IPS DF 6.9 (cell line): ENCODE measurements at places on chromosomes 3 and 15.

DNA sequence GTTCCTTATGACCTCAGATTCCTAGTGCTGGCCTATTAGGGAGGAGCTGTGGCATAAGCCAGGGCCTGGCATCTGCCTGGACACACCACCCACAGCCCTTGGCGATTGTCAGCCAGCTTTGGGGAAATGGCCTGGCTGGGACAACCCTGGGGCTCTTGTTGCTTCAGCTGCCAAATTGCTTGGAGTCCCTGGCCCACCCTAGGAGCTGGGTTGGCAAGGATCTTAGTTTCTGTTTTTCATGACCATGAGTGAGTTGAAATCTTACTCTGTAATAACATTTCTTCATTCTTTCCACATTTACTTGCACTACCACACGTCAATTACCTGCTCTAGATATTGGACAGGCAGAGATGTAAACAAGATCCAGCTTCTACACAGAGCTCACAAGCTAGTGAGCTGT lies 1.9 kb upstream of the MYZAP start:
- DNase-seq, result no peak

DNA sequence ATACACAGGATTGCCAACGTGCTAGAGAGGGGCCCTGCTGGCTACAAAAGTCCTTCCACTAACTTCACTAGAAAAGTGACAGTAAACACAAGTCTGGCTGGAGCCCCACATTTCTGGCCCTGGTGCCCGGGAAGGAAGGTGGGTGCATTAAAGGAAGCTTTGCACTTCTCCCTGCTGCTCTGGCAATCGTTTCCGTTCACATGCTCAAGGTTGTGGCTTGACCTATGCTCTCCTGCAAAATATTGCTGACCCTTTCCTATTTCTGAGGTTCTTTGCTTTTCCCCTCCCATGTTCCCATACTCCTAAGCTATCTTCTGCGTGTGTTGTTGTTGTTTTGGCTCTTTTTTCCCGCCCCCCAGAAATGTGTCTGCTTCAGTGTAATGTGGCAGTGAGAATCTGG lies 9.1 kb upstream of the CCR3 start:
- DNase-seq, result no peak

GRCh38 chr3:101819649-101820206 lies 29.6 kb upstream of the NFKBIZ start:
- DNase-seq, result no peak

GRCh38 chr15:94367726-94368535 lies 136.6 kb downstream of the MCTP2 start:
- DNase-seq, result no peak

DNA sequence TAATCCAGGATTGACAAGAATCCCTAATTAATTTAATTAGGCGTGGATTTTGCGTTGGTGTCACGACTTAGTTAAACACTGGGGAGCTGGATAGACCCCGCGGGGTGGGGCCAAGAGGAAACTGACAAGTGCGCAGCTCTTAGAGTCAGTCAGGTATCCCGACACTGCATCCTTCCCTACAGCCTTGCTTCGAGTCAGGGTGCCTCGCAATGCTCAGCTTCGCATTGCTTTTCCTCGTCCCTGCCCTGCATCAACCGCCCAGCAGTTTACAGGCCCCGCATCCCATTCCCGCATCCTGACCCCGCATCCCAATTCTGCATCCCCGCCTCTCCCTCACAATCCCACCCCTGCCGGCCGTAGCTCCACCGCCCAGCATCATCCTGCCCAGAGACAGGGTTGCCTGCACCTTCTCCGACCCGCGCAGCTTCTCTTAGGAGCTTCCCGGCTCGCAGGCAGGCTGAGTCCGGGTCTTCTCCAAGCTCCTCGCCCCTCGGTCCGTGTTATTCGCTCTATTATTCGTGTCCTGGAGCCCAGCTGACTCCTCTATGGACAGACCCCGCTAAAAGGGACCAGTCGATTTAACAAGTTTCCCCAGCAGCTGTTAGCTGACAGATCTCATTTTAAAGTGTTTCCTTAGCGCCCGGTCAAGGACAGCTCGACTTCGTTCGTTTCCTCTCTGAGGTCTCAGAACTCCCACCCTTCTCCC lies 699 bp upstream of the SHOX2 start:
- no peak for DNase-seq

GRCh38 chr3:16413321-16413720 lies 100.2 kb downstream of the RFTN1 start:
- DNase-seq, result no peak

- DNase-seq, result no peak
Observed at GRCh38 chr15:29442532-29442931, 172.9 kb upstream of the NSMCE3 start.

DNA sequence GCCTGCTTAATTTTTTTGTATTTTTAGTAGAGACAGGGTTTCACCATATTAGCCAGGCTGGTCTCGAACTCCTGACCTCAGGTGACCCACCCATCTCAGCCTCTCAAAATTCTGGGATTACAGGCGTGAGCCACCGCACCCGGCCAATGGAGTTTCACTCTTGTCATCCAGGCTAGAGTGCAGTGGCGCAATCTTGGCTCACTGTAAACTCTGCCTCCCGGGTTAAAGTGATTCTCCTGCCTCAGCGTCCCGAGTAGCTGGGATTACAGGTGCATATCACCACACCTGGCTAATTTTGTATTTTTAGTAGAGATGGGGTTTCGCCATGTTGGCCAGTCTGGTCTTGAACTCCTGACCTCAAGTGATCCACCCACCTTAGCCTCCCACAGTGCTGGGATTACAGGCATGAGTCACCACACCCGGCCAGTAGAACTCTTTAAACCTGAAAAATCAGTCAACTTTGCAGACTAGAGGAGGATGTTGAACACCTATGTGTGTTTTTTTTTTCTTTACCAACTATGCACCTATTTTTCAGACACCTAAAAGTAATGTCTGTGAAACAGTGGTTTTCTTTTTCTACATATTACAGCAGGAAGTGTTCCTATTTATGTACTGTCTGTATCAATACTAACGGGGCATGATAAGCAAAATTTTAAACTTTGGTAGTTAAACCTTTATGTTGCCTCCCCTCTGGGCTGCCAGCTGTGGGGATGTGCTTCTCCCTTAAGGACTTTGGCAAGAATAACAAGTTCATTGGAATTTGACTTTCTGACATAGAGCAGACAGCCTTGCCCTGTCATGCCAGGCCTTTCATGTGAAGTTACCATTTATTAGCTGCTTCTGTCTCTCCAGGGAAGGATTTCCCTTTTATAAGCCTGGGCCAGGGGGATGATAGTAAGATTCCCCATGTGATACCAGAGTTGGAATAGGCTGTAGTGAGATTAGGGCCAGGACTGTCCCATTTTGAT lies 8.1 kb downstream of the ARIH2 start:
- DNase-seq, result no peak

GRCh38 chr3:38522002-38522401 lies 25.9 kb downstream of the EXOG start:
- no peak for DNase-seq

- no peak for DNase-seq
Observed at GRCh38 chr3:107100137-107100536, 277.1 kb upstream of the CCDC54 start.

DNA sequence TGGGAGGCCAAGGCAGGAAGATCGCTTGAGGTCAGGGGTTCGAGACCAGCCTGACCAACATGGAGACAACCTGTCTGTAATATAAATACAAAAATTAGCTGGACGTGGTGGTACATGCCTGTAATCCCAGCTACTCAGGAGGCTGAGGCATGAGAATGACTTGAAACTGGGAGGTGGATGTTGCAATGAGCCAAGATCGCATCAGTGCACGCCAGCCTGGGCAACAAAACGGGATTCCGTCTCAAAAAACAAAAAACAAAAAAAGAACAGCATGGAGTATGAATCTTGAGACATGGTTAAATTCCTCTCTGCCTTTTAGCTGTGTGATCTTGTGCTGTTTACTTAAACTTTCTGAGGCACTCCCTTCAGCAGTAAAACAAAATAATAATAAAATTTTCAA lies 244.9 kb downstream of the FGF12 start:
- DNase-seq, result no peak

- DNase-seq, result no peak
Observed at GRCh38 chr3:63351159-63352007, 73.3 kb downstream of the SYNPR start.

GRCh38 chr15:41241221-41241964 lies 10.3 kb downstream of the CHP1 start:
- DNase-seq, result no peak

GRCh38 chr15:44319385-44319784 lies 30.9 kb downstream of the GOLM2 start:
- DNase-seq, result no peak

- peak; percentile 55 for DNase-seq
Observed at GRCh38 chr3:21484057-21484827, 266.8 kb downstream of the ZNF385D start.

DNA sequence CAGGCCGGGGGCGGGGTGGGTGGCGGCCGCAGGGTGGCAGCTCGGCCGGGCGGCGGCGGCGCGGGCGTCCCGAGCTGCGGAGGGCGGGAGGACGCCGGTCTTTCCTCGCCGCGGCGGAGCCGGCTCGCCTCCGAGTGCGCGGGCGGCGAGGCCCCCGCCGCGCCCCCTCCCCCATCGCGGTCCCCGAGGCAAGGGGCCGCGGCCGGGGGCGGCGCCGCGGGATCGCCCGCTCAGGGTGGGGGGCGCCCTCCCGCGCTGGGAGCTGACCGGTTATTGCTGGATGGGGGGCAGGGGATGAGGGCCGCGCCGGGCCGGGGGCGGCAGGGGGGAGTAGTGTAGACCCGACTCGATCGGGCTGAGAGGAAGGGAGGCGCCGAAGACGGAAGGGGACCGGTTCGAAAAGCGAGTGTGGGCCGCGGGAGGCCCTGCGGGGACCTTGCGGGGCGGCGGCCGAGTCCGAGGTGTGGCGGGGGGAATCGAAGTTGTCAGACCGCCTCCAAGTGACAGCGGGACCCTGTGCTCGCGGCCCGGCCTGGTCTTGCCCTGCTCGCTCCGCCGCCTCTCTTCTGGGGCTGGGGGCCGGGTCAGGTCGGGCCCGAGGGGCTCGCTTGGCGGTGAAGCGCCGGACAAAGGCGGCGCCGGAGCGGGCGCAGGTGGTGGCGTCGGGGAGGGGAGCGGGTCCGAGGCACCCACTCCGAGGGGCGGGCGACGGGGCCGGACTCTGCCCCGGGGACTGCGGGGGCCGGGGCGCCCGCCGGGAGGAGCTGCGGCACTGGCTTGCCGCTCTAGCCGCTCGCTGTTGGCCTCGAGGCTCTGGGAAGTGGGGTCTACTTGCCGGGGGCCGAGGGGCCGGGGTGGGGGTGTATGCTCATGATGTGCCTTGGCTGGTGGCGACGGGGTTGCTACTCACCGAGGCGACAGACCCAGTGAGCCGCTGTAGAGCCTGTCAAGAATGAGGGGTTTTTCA lies 1.1 kb downstream of the BAHD1 start:
- DNase-seq, result no peak

DNA sequence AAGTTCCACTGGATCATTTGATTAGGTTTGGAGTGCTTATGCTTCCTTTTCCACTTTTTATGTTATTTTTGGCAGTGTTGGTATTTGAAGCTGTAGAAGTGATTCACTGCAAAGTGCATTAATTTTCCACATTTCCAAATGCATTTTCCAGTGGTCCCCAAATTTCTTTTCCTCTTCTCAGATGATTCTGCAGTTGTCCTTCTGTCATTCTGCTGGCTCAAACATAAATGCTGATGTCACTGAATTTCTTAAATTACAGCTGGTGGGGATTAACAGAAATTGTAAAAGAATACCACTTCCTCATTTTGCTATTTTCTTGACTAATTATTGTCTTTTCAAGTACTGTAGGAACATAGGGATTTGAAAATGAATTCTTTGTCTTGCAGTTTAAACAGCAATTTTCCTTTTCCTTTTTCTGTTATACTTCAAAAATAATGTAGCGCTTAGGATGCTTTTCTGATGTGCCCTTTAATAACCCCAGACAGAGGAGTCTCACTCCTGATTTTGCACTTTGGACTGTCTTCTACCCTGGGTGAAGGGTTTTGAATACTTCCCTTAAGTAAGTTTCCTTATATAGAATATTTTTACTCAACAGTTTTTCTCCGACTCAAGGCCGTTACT lies 25.0 kb downstream of the MITF start:
- no peak for DNase-seq

DNA sequence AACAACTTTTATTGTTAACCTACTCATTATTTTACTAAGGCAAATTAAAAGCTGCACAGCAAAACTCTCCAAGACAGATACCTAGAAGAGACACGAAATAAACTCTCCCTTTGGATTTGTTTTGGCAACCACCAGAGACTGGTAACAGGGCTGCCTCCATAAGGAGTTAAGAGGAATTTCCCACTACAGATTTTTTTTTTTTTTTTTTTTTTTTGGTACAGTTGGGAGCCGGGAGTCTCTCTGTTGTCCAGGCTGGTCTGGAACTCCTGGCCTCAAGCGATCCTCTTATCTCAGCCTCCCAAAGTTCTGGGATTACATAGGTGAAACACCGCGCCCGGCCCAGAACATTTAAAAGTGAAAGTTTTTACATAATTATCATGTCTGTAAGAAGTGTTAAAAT lies 73.6 kb upstream of the VGLL4 start:
- no peak for DNase-seq

DNA sequence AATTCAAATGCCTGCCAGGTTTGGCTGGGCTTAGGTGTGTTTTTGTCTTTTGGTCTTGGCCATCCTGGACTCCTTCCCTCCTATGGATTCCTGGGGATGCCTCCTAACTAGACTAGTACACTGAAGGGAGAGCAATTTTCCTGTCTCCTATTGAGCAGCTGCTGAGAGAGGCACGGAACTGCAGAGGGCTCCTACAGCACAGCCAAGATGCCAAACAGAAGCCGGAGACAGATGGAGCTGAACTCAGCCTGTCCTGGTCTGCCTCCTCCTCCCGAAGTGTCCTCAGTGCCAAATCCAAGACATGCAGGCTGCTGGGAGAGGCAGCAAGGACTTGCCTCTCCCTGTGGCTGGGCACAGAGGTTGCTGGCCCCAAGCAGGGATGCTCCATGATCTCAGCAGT lies 256.6 kb upstream of the PROK2 start:
- no peak for DNase-seq

DNA sequence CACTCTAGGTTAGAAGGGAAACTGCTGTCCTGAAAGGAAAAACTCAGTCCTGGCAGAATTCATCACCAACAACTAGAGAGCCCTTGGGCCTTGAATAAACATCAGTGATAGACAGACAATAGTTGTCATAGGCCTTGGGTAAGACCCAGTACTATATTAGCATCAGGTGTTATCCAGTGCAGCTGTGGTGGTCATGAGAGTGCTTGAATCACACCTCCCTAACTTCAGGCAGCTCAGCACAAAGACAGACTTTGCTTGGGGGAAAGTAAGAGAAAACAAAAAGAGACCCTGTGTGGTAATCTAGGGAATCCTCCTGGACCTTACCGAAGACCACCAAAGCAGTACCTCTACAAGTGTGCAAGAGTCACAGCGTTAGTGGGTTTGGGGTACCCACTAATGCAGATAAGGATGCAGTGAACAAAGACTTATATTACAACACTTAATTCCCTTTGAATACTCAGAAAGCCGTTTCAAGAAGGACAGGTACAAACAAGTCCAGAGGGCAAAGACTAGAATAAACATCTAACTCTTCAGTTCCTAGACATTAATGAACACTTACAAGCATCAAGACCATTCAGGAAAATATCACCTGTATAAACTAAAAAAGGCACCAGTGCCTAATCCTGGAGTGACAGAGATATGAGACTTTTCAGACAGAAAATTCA lies 332.3 kb upstream of the EPHA3 start:
- no peak for DNase-seq

GRCh38 chr3:162122405-162122804 lies 625.8 kb downstream of the OTOL1 start:
- no peak for DNase-seq

- DNase-seq, result no peak
Observed at GRCh38 chr15:66294157-66294931, 976 bp downstream of the DIS3L start.
